ENCODE measurements at places on chromosomes 12 and 14. TPM values are rescaled to one million over a fixed set of nuclear protein-coding genes. Genes with fewer than 3 reads are reported as not detected.

Gene KRT86
- 1.2 TPM for total RNA-seq

Gene PRH1
- total RNA-seq = 8.7 TPM

DNA sequence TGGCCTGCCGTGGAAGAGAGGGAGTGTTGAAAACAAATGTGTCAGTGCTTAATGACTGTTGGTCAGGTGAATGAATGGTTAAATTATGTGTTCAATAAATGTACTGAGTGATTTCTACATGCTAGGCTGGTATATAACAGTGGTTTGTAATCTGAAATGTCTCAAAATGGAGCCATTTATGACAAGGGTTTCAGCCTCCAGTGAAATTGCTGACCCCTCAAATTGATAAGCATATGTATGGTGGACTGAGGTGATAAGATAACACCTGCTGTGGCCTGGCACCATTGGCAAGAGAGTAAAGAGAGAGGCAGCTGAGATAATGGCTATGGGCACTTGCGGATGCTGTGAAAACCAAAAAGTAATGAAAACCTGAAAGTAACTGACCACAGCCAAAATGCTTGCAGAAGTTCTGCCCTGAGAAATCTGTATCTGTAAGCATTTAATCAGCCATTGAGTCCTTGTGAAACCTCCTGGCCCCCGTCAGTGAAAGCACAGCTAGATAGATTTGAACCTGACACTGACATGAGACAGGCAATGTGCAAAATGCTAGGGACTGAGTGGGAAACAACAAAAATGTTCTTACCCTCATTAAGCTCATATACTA lies 1.4 kb upstream of the BCAT1 start:
- no peak for DNase-seq

- DNase-seq = no peak
Measured at GRCh38 chr12:122144885-122145284, 29.1 kb downstream of the IL31 start.

- no peak for DNase-seq
Measured at GRCh38 chr12:104576980-104577580, 120.3 kb downstream of the CHST11 start.

DNA sequence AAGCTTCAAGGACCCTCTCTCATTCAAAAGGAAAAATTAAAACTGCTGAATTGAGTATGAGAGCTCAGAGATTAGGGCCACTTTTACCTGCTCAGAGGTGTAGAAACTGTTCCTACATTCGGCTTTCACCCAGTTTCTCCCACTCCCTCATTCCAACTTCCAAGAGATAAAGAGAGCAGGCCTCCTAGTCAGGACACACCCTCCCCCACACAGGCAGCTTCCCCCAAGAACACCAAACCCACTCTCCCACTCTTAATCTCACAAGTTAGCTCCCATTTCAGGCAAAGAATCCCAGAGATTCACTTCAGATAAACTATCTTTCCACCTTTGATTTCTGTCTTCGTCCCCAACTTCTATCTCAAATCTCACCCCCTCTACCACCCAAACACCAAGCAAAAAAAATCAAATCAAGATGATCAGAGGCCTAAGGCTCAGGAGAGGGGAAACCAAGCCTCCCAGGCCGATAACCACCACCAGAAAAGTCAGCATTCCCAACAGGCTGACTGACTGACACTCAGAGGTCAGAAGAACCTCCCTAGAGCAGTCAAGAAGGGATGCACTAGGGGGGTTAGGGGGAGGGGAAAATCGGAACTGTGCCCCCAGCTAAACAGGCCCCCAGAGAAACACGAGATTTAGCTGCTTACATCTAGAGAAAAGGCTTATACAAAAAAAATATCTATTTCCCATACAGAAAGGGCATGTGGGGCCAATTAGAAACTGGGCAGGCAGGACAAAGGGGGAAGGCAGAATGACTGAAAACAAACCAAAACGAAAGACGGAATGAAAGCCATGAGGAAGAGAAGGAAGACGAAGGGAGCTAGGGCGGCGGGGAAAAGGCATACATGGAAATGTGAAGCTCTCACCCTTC lies 13.2 kb upstream of the CDH24 start:
- no peak for DNase-seq

DNA sequence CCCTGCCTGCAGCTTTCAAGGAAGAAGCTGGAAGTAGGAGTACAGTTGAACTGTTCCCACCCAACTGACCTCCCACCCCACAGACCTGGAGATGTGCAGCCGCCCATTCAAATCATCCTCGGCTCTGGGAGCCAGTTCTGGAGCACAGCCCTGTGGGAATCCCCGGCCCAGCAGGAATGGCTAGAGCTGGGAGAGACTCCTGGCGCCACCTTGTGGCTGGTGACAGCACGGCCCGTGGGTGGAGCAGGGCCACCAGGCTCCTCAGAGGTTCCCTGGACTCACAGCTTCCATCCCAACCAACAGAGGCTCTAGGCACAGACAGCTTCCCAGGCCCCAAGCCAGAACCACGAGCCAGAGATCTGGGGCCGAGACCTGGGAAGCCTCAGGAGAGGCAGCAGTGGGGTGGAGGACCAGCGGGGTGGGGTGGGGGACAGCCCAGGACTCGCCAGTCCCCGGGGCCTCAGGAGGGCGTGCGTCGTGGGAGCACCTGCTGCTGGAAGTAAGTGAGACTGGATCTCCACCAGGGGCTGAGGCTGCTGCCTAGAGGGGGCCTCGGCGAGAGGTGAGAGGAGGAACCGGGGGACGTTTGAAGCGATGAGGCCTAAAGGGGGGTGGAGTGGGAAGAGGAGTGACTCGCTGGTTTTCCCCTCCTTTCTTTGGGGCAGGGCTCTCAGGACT lies 43.4 kb downstream of the RNF34 start:
- DNase-seq = peak; percentile 75

- peak; percentile 97 for DNase-seq
Measured at GRCh38 chr12:132887513-132888351, at the start of gene CHFR. Gene CHFR (minus strand): TSS chr12:132887605. CDS start chr12:132887328, 277 bp downstream.

- no peak for DNase-seq
Measured at GRCh38 chr14:102481371-102481770, 28.2 kb downstream of the ANKRD9 start.

DNA sequence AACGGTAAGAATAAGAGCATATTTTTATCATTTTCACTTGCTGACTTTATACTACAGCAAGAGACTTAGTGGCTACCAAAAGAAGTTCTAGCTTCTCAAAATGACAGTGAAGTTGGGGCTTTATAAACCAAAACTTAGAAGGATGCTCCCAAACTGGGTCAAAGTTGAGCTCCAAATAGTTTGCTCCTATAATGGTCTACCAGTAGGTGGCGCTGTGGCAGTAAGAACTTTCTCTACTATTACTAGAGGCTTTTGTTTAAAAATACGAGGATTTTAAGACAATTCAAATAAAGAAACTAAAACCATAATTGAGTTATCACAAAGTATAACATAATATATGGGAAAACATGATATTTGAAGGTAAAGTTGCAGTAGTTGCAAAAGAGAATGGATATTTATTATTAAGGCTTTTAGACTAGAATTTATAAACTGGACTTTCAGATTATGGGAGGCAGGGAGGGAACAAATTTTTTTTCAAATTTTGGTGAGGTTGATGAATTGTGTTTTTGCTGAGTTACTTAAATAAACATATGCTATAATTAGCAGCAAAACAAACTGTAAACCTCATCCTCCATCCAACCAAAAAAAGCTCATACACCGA lies 75.0 kb downstream of the TGFB3 start:
- DNase-seq = peak; percentile 21

GRCh38 chr14:93285044-93285443 lies 47.8 kb downstream of the BTBD7 start:
- no peak for DNase-seq

GRCh38 chr12:104604070-104604994 lies 147.6 kb downstream of the CHST11 start:
- DNase-seq = peak; percentile 98
